Occipital lobe (tissue), 3 donors: ENCODE measurements at places on chromosomes 11 and 22. TPM values are rescaled to one million over a fixed set of nuclear protein-coding genes. Genes with fewer than 3 reads are reported as not detected.

The PLEKHA7 gene
- total RNA-seq: 5.5 TPM

The CBLIF gene
- total RNA-seq: not detected

GRCh38 chr11:61007956-61008896 lies 36.7 kb downstream of the CD6 start:
- no peak for DNase-seq

DNA sequence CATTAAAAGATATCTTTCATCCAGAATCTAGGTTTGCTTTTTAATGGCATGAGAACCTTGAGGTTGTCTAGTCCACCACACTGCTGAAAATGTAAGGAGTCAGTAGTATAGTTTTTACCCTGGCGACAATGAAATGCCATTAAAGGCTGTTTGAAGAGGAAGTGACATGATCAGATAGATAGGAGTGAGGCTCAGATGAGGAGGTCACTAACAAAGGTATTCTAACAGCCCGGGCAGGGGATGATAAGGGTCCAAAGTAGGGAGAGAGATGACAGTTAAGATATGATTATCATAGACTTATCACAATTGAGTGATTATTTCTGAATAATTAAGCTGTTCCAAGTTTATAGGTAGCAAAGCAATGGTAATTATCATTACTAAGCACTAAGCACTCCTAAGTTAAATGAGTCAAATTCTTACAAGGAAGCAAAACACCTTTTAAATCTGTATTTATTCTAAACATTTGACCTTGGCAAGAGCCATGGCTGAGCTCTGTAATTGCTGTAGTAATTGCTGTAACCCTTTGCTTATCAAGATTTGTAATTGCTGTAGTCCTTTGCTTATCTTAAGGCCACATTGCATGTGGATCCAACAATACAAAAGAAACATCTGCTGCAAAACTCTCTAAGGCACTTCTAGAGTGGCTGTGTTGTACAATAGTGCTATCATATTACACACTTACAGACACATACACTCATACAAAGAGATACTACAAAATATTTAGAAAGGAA lies 92.6 kb downstream of the ENTHD1 start:
- DNase-seq: no peak

DNA sequence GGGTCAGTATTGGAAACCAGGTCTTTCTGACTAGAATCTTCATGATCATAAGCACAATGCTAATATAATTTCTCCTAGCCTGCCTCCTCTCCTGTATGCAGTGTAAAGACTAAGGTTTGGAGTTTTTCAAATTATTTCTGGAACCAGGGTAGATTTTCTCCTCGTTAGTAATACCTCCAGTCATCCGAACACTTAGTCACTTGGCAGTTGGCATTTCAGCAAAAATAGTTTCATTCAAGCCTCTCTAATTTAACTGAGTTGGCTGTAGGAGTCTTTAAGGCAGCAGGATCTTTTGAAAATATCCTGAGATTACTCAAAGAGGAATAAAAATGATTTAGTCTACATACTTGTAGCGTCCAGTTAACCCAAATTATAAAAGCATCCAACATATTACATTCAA lies 6.3 kb downstream of the TYR start:
- no peak for DNase-seq

- no peak for DNase-seq
These were observed 479.1 kb downstream of the OPCML start for GRCh38 chr11:133053124-133053776.

The RFPL3 gene
- total RNA-seq: not detected

The OR51B5 gene
- 0.47 TPM for total RNA-seq

GRCh38 chr22:49417833-49418232 lies 409.8 kb downstream of the BRD1 start:
- no peak for DNase-seq

The APOBEC3G gene
- 1.9 TPM for total RNA-seq

GRCh38 chr11:21710809-21711208 lies 482.1 kb upstream of the ANO5 start:
- no peak for DNase-seq

DNA sequence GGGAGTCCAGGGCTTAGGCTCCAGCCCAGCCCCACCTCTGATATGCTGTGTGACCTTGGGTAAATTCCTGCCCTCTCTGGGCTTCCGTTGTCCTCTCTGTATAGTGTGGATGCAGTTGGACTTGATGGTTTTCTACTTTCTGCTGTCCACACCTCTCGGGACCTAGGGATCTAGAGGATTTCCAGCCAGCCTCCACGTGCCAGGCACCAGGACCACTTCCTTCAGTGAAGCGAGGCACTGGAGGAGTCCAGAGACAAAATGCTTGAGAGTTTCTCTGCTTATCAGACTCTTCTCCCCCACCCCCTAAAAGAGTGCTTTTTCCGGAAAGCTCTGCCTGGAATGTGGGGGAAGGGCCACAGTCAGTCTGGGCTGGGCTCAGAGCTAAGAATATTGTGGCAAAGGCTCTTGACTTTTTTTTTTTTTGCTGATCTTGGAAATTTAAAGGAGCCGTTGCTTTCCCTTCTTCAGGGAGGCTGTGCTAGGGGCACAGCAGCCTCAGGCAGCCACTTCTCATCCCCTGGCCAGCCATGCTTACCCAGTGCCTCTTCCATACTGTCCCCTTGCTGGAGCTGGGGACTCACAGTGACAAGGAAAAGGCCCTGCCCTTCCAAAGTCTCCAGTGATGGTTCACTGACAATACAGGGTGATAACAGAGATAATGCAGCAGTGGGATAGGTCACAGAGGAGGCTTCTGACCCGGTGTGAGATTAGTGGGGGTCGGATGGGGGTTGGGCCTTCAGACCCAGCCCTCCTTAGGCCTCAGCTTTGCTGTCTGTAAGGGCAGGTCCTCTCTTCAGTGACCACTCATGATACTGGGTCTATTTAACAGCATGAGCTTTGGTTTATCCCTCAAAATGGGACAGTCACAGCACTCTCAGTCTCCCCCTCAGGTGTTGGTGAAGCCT lies 2.9 kb upstream of the SERPINH1 start:
- DNase-seq: no peak

The DYNC2H1 gene
- total RNA-seq: 94.1 TPM

- DNase-seq: no peak
These were observed 99.6 kb downstream of the KIAA1671 start for GRCh38 chr22:25051983-25052710.

DNA sequence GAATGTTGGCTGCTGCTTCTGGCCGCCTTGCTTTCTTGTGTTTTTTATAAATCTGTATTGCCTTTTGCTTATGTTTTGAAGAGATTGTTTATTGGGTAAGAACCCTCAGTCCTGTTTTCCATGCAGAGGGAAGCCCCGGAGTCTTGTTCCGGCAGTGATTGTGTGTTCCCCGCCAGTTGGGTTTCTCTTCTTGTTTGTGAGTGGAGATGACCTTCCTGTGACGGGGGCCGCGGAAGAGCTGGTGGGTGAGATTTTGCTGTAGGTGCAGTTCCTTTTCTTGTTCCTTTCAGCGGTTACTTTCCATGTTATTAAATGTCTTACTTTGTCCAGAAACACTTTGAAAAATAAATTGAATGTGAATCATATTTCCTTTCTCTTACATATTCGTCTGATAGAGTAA lies 8.3 kb downstream of the TBC1D22A start:
- no peak for DNase-seq

The TRIM34 gene
- total RNA-seq: 2.8 TPM

DNA sequence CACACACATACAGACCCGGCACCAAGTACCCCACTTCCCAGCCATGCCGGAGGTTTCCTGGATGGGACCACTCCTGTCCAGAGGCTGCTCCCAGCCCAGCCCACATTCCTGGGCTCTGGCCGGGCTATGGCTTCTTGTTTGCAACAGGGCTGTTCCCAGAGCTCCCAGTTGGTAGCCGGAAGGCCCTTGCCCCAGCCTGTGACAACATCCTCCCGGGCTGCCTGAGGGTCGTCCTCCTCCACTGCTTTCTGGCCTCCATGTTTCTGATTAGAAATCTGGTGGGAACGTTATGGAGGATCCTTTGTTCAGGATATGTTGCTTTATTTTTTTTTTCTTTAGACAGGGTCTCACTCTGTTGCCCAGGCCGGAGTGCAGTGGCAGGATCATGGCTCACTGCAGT lies 952 bp upstream of the CYP2D6 start:
- no peak for DNase-seq

The MS4A12 gene
- not detected for total RNA-seq
